ENCODE measurements at places on chromosomes 6 and 20.

DNA sequence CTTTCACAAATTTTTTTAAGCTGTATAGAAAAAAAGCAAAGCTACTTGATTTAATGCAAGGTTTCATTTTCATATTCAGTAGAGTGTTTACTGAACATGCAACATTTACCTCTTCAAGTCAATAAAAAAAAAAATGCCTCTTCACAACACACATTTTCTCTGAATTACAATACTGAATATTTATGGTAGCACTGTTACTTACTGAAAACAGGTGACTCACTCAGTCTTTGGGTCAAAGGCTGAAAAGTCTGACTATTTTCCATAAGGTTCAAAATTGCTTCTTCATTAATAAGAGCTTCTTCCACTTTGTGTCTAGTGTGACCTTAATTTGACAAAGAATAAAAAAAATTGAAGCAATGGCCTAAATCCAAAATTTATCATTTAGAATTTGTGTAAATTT, 101.9 kb downstream of the REV3L start:
- DNase-seq: no peak

- no peak for DNase-seq
These were observed 66.0 kb downstream of the ZBTB2 start for GRCh38 chr6:151325075-151326050.

- DNase-seq: no peak
These were observed 5.0 kb upstream of the GDF5 start for GRCh38 chr20:35443003-35443402.

- no peak for DNase-seq
These were observed 658.4 kb downstream of the TBC1D32 start for GRCh38 chr6:120675886-120676285.

DNA sequence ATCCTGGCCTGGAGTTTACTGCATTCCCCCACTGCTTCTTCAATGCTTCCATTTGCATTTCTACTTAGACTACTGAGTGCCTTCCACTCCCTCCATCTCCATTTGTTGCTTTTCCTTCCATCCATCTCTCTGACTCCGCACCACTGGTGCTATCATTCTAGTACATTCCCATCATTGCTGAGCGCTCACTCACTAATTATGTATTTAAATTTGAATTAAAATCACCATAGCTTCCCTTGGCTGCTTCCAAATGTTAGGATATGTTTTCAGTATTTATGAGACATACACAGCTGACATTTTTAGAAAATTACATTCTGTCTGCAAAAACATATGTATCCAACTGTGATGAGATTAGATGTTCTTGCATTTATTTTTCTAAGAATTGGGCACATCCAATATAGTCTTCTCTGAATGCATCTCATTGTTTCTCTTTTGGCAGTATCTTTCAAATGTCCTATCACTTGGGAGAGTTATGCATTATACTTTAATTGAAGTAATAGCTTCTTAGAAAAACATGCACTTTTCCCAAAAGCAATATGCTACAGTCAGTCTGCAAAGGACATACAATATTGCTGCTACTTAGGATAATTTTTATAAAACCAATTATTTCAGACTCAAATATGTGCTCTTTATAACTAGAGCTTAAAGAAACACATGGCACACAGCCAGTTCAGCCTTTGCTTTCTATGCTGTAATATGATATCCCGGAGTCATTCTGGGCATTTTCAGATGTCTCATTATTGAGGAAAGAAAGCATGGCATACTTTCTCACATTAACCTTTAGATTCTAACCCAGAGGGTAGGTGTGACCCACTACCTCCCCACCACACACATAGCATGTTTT, 12.1 kb upstream of the COL21A1 start:
- DNase-seq: no peak

DNA sequence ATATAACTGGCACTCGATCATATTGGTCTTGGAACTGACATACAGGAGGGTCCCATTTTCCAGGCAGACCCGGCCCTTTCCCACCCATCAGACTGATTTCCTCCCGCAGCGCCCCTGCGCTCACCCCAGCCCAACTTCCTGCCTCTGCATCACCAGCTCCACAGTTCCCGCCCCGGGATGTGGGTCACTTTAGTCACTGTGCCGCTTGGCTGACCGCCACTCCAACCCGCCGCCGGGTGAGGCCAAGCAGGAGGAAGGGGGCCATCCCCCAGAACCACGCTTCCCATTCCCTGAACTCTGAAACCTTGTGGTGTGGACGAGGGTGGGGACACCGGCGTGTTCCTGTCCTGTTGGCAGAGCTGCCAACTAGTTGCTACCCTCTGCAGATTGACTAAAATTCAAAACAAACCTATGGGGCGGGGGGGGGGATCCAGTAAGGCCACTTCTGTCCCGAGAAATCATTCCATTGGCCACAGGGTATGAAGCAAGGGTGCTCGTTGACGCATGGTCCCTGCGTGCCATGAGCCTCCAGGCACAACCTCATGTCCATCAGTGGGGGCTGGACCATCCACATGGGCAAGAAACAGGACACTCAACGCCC, 12.3 kb downstream of the TGM2 start:
- DNase-seq: no peak

DNA sequence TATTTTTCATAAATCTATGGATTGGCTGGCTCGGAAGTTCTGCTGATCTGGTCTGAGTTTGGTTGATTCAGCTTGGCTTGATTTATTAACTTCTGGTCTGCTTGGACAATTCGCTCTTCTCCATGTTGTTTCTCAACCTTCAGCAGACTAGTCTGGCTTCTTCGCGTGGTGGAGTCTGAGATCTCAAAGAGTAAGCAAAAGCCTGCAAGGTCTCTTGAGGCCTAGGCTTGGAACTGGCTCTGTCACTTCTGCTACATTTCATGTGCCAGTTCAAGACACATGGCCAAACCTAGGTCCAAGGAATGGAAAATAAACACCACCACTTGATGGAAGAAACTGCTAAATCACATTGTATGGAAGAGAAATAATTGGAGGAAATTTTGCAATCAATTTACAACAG, 115.1 kb upstream of the JAG1 start:
- DNase-seq: no peak

DNA sequence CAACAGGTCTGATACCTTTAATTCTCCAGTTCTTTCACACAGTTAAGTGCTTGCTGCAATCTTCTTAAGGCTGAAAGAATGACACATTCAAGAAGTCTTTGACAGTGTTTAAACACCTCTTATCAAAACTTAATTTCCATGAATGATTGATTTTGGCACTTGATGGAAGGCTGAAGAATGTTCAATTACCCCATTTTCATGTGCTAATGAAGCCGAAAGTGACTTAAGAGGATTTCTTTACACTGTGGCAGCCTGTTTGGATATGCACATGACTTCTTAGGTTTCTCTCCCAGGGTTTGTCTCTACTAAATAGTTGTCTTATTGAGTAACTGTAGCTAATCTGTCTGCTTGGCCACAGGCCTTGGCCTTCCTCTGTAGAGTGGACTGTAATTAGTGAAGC, 81.1 kb upstream of the PRDM1 start:
- no peak for DNase-seq

GRCh38 chr20:2516399-2516798, 7.7 kb upstream of the ZNF343 start:
- DNase-seq: no peak

DNA sequence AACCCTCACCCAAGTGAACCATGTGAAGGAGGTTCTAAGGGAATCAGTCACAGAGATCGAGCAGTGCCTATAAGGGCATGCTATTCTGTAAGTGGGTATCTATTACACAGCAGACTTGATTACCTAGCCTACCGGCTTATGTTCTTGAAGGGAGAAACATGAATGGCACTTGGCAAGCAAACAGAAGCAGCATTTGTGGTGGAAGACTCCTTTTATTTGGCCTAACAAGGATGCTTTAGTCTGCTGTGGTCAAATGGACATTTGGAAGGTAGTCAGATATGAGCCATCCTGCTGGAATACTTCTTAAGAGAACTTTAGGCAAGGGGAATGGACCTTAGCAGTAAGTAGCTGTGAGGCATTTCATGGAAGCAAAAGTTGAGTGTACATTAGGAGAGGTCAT, 126.3 kb downstream of the COL12A1 start:
- no peak for DNase-seq

DNA sequence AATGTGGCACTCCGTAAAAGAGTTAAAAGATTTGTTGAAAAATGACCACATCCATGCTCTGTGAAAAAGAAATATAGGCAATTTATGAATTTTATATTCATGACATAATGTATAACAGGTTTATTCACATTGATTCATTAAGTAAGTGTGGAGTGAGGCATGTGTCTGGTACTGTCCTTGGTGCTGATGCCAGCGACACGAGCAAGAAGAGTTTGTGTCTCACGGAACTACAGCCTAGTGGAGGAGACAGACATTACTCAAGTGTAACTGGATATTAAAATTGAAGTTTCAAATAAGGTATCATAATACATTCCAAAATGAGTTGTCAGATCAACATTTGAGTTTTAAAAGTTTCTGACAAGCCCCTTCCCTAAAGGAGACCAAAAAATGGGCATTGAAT, 158.2 kb upstream of the PRND start:
- DNase-seq: no peak

GRCh38 chr20:1323830-1324597, 4.9 kb downstream of the SDCBP2 start:
- DNase-seq: no peak

DNA sequence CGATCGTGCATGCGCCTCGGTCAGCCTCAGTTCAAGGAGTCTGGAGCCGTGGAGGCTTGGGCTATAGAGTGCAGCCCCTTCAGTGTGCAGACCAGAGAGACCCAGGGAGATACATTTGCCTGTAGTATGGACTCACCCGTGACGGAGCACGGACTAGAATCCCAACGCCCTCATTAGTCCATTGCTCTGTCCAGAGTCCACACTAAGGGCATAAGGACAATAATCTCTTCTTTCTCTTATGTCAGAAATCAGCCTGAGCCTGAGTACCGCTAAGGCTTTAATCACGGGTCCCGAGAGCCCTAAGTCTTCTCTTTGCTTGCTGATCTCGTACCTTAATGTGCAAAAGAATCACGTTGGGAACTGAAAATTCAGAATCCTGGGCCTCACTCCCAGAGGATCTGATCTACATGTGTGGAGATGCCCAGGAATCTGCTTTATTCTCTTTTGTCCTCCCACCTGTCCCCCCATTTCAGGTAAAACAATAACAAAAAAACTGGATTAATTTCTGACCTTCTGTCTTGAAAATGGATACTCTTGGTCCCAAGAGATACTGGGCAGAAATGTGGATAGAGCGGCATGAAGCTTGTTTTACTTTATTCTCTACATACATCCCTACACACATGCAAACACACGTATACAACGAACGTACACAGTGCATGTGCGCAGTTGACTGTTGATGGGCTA, 671 bp downstream of the BPHL start:
- no peak for DNase-seq

DNA sequence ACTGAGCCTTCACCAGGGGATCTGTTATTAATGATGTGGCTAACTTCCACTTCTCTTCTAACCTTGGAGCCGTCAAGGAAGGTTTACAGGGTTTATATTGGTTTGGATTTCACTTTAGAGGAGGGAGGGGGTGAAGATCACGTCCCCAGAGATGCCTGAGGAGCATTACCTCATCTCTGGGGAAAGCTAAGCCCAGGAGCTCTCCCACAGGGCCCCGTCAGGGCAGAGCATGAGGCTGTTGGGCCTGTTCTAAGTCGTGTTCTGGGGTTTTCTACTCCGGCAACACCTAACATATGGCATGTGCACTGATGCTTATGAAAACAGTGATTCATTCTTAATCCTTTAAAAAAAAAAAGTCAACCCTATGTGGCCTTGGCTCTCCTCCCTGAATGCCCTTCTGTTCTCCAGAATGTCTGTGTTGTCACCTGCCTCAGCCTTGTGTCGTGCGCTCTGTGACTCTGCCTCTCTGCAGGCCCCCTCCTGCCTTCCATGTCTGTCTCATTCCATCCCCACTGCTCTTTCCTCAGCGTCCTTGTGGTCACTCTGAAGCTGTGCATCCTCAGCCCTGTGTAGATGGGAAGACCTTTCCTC, 97.4 kb upstream of the JARID2 start:
- DNase-seq: no peak

GRCh38 chr6:138004430-138005287, 102.6 kb downstream of the PERP start:
- DNase-seq: no peak

DNA sequence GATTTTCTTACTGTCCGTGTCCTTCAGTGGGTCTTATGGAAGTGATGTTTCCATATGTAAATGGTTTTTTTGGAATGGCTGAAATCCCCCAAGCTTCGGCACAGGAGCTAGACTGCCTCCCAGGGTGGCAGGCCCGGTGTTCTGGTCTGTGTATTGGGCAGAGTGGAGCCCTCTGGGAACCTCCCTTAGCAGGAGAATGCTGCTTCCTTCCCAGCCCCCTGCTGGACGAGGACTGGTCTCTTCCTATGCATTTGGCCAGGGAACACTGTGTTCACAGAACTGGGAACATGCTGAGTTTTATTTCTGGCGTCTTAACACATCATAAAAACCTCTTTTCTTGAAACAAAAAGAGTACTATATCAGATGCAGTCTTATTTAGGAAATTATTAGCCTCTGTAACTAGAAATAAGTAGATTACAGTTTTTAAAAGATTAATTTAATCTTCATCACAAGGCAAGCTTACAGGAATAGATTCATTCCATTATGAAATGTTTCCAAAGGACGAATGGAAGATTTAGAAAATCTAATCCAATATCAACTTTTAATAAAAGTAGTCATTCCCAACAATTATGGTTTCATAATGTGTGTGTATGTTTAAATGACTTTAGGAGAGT, 56.6 kb downstream of the SYTL3 start:
- DNase-seq: no peak

- DNase-seq: no peak
These were observed 18.4 kb upstream of the FAM209A start for GRCh38 chr20:56506103-56506502.

- no peak for DNase-seq
These were observed 112.3 kb downstream of the ARID1B start for GRCh38 chr6:156889469-156889868.

GRCh38 chr6:137571854-137572253, 77.7 kb upstream of the OLIG3 start:
- no peak for DNase-seq

DNA sequence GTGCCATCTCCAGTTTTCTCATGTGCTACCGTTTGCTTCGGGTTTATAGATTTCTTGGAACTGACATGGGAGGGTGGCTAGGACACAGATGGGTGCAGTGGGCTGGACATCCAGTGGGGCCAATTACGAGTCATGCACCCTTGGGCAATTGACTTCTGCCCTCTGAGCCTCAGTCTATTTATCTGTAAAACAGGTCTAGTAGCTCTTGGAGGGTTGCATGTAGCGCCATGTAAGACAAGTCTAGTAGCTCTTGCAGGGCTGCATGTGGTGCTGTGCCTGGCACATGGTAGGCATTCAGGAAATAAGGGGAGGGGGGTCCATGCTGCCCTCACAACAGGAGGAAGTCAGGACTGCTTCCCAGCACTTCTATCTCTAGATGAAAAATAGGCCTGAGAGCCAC, 15.3 kb downstream of the PMEPA1 start:
- DNase-seq: no peak

GRCh38 chr6:122736616-122737015, 42.9 kb upstream of the FABP7 start:
- no peak for DNase-seq

DNA sequence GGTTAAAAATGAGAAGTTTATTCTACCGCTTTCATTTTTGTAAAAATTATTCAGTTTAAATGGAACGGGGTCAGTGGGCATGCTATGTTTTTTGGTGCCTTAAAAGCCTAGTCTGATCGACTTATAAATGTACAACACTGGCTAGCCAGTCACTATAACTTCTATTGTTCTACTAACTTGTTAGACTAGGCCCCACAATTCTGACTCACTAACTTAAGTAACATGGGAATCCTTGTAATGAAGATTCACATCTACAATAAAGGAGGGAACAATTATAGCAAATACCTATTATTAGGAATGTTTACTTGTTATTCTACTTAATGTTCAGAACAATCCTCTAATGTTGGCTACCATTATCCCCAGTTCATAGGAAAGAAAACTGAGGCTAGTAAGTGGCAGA, 28.5 kb downstream of the REPS1 start:
- no peak for DNase-seq
